Hepatocyte (in vitro differentiated cells): ENCODE measurements at places on chromosomes 2 and 18. TPM values are rescaled to one million over a fixed set of nuclear protein-coding genes. Genes with fewer than 3 reads are reported as not detected.

The TGFA gene
- 2.4 and 5.6 TPM in 2 replicates for total RNA-seq

The TSN gene
- total RNA-seq: 55.2 and 63.2 TPM in 2 replicates

The PDE11A gene
- 1.9 and 2.2 TPM in 2 replicates for total RNA-seq

The CRYGD gene
- total RNA-seq: not detected in 2 replicates

The RNF125 gene
- 1.1 and 2.1 TPM in 2 replicates for total RNA-seq

The SCYGR4 gene
- not detected in 2 replicates for total RNA-seq

The LDAH gene
- total RNA-seq: 27.8 and 30.1 TPM in 2 replicates

The ITGAV gene
- total RNA-seq: 109 and 135 TPM in 2 replicates

The ATG9A gene
- 34.6 and 35.7 TPM in 2 replicates for total RNA-seq

The CTLA4 gene
- total RNA-seq: not detected in 2 replicates

The CD207 gene
- not detected in 2 replicates for total RNA-seq

The FASTKD1 gene
- 23.2 and 23.8 TPM in 2 replicates for total RNA-seq

The PRKCE gene
- total RNA-seq: 6.1 and 11.9 TPM in 2 replicates

The CRIM1 gene
- 40.8 and 49.0 TPM in 2 replicates for total RNA-seq

The UGT1A6 gene
- 3.4 and 3.6 TPM in 2 replicates for total RNA-seq

The RIT2 gene
- not detected in 2 replicates for total RNA-seq

The MAPK4 gene
- 2.4 TPM in 2 replicates for total RNA-seq

The UGT1A7 gene
- 0.07 TPM in 1 of 2 replicates, not detected in the other for total RNA-seq

The IL37 gene
- total RNA-seq: not detected in 2 replicates

The PELI1 gene
- 60.0 and 62.9 TPM in 2 replicates for total RNA-seq

The DSC2 gene
- total RNA-seq: 49.2 and 59.6 TPM in 2 replicates

The OSBPL6 gene
- total RNA-seq: 3.0 and 3.9 TPM in 2 replicates

The ELOA2 gene
- not detected in 2 replicates for total RNA-seq

The LIMS3 gene
- 0.60 and 1.4 TPM in 2 replicates for total RNA-seq

The VWA3B gene
- not detected in 2 replicates for total RNA-seq

The KANSL1L gene
- 27.1 and 38.6 TPM in 2 replicates for total RNA-seq

The KRTCAP3 gene
- 11.4 and 19.3 TPM in 2 replicates for total RNA-seq

The BCL11A gene
- 11.6 and 14.4 TPM in 2 replicates for total RNA-seq

The SP100 gene
- total RNA-seq: 41.5 and 42.2 TPM in 2 replicates

The ATP5MC3 gene
- total RNA-seq: 281 and 286 TPM in 2 replicates

The TBR1 gene
- total RNA-seq: not detected in 2 replicates

The HSBP1L1 gene
- total RNA-seq: 55.2 and 58.7 TPM in 2 replicates

The RGPD4 gene
- total RNA-seq: not detected in 2 replicates

The FAM110C gene
- 10.2 and 11.2 TPM in 2 replicates for total RNA-seq

The ADCYAP1 gene
- total RNA-seq: 0.40 and 1.7 TPM in 2 replicates

The ANKRD30BL gene
- total RNA-seq: not detected in 2 replicates

The ALS2 gene
- 32.6 and 34.9 TPM in 2 replicates for total RNA-seq

The FAM124B gene
- 0.17 and 0.36 TPM in 2 replicates for total RNA-seq

The ABCA12 gene
- 0.23 and 0.44 TPM in 2 replicates for total RNA-seq

The NAT8 gene
- 3.8 and 4.8 TPM in 2 replicates for total RNA-seq

The REG3A gene
- 1.2 and 1.6 TPM in 2 replicates for total RNA-seq

The SLC40A1 gene
- 225 and 261 TPM in 2 replicates for total RNA-seq

The MLPH gene
- 10.0 and 12.3 TPM in 2 replicates for total RNA-seq
